Stimulated activated CD4-positive, alpha-beta T cell treated with anti-CD3 and anti-CD28 coated beads, TNF-alpha, amount 100 ng/mL, for 1 hour (primary cell): ENCODE measurements at places on chromosomes 5 and 9.

DNA sequence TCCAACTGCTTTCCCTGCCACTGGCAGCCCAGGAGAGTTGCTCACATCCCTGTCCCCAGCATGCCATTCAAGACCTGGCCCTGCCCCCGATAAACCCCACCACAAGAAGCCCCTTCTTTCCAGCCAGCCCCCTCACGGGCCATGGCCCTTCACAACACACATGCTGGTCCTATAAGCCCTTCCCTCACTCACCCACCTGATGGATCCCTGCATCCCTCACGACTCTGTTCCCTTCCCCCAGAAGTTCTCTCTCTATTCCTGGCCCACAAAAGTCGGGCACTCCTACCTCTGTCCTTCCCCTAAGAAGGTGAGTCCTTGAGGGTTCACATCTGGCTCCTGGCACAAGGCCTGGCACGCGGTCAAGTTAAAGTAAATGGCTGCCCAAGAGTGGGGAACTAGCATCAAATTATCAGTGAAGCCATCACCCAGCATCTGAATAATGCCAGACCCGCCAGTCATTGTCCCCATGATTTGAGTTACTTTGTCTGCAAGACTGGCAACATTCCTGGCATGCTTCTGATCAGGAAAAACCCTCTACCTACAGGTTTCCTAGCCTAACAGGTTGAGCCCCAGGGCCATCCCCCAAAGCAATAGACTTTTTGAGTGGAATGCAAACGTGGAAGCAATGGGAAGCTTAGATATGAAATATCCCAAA, 65.9 kb downstream of the CRB2 start:
- DNase-seq = no peak

- DNase-seq = no peak
These were observed 342.0 kb upstream of the ACTBL2 start for GRCh38 chr5:57824623-57825022.

- DNase-seq = no peak
These were observed 48.2 kb downstream of the GABBR2 start for GRCh38 chr9:98660541-98660940.

GRCh38 chr9:3783156-3783555, 257.4 kb upstream of the RFX3 start:
- DNase-seq = no peak

DNA sequence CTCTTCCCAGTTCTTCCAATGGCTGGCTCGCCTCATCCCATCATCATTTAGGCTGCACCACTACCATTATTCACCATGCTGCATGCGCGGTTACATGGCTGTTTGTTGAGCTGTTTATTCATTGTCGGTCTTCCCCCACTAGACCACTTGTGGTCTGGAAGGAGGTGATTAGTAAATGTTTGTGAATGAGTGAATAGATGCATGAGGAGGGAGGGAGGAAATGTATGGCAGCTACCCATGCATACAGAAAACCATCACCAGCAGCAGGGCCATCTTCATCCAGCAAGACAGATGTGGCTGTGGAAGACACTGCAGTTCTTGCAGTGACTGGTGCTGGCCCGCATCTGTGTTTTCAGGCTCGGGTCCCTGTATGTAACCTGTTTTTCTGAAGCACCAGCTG, 113.3 kb upstream of the SAP30L start:
- no peak for DNase-seq

GRCh38 chr5:643351-643801, 31.2 kb downstream of the CEP72 start:
- no peak for DNase-seq

- no peak for DNase-seq
These were observed 227.4 kb downstream of the NFIB start for GRCh38 chr9:14086495-14086894.

DNA sequence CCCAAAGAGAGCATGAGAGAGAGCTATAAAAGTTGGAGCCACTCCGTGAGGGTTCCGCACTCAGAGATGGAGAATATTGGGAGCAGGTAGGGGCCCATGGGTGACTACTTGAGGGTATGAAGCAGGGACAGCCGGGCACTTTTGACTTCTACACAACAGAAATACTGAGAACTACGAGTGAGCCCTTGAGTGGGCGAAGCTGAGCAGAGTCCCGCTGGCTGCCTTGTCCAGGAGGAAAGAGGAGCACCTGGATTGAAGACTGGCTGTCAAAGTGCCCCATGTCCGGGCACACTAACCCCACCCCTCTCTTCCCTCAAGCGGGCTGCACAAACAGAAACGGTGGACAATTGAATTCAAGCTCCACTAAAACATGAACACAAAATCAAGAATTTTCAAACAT, 33.6 kb downstream of the FYB1 start:
- no peak for DNase-seq

DNA sequence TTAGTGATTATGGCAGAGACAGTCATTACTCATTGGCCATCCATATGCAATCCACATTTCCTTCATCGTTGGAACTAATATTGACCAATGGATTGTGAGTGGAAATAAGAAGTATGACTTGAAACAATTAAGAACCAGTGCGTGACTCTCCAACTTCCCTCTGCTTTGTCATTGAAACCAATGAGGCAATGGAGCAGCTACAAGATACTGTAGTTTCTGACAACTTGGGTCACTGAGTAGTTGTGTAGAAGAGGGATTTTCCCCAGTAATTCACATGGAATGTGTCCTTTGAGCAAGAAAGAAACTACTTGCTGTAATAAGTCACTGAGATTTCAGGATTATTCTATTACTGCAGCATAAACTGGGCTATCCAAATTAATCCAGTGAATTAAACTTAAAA, 785.3 kb upstream of the RIOK2 start:
- DNase-seq = no peak

DNA sequence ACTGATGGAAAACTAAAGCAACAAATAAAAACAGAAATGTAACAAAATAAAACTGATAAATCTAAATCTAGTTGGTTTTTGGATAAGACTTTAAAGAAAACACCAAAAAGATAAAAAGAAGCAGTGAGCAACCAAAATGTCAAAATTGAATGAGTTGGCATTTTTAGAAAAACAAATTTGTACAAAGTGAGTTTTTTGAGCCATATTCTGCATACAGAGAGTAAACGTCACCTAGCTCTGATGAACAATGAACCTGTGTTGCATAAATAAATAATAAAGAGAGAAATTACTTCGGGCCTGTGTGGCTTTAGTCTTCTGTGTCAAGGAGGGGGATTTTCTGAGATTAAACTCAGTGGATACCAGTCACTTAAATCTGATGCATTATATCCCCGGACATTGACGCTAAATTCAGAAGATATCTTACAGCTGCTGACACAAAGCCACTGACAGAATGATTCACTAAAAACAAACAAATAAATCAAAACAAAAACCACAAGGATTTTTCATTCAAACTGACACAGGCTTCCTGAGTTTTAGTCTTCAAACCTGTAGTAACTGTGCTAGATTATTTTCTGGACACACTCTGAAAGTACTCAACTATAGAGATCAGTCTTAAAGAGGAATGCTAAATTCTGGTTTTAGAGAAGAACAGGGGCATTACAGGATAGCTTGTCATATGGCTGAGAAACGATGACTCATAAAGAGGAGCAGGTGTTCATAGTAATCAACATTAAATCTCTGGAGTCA, 403.5 kb upstream of the ST8SIA4 start:
- no peak for DNase-seq

DNA sequence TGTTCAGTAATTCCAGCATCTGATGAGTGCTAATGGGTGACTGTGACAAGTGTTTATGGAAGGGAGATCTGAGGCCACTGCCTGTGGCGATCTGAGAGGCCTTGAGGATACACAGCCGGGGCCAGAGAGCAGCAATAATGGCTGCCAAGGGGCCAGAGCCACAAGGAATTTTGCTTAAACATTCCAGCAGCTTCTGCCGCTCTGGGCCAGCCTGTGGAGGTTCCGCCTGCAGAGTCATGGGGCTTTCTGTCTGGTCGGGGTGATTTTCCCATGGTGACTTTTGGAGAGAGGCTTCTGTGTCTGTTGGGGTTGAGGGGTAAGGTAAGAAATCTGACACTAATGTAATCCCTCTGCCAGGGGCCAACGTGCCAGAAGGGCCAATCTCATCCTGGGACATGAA, 353.5 kb downstream of the ADAMTS6 start:
- DNase-seq = no peak

DNA sequence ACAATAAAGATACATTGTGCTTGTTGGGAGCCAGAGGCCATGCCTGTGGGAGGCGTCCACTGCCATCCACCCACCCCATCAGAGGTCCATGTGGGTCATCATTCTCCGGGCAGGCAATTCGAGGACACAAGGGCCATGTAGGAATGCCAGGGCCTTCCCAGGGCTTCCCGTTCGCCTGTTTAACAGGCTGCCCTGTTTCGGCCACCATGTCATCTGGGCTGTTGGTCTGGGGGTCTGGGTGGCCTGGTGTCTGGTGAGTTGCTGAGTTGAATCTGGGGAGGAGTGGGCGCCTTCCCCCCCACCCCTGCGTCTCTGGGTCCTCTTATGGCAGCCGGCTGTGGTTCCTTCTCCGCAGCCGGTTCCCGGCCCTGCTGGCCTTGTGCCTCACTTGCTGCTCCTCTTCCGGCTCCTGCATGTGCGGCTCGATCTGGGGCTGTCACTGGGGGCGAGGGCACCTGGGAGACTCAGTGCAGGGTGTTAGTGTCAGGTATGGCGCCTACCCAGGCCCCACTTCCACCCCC, 117.4 kb downstream of the WNK2 start:
- DNase-seq = no peak

- DNase-seq = no peak
These were observed 31.0 kb downstream of the PCDHGC5 start for GRCh38 chr5:141519605-141520565.

- no peak for DNase-seq
These were observed 49.8 kb downstream of the ROR2 start for GRCh38 chr9:91900055-91900796.

GRCh38 chr5:38434966-38435705, 121.3 kb downstream of the LIFR start:
- no peak for DNase-seq

DNA sequence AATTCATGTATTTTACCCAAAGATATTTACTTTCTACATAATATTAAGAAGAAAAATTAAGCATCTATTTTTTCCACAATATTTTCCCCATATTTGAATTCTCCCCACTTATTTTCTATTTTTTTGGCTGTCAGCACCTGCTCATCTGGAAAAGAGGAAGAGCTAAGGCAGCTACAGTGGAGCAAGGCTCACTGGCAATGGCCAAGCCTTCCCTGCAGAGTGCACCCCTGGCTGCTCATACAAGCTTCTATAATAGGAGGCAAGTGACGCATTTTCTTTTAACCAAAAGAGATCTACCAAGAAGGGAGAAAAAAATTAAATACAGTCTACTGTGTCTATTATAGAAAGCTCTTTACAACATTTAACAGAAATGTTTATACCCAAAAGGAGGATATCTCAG, 72.5 kb downstream of the AUH start:
- DNase-seq = no peak

DNA sequence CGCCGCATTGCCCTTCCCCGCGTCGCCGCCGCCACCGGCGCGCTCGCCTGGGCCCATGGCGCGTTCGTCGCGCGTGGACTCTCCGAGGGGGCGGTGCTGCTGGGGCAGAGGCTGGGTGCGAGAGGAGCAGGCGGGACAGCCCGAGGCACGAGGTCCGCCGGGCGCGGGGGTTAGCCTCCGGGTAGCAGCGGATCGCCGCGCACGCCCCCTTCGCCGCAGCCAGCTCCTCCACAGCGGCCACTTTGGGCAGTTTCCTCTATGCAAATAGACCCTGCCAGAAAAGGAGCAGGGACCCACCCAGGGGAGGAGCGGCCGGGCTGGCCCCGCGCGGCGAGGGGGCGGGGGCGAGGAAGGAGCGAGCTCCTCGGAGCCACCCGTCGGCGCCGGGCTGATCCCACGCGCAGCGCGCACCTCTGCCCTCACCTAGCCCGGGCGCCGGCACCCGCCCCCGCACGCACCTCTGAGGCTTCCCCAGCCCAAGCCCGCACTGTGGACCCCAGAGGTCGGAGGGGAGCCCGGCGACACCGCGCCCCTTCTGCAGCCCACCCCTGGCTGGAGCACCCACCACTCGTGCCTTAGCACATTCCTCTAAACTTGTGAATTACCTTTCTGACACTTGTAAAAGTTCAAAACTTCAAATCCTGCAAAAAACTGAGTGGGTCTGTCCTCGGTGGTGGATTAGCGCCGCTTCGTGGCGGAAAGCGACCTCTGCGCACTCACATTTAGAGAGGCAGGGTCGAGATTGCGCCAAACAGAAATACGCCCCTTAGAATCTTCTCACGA, at the start of gene COL23A1:
Gene COL23A1 (minus strand): TSS at position 253 of the 783 bp plus-strand sequence.
- DNase-seq = no peak

GRCh38 chr5:96081276-96081858, 119.7 kb upstream of the ELL2 start:
- DNase-seq = no peak

GRCh38 chr9:91758491-91758981, 191.5 kb downstream of the ROR2 start:
- peak; percentile 14 for DNase-seq

- no peak for DNase-seq
These were observed 155.6 kb upstream of the ZNF618 start for GRCh38 chr9:113720495-113720894.

DNA sequence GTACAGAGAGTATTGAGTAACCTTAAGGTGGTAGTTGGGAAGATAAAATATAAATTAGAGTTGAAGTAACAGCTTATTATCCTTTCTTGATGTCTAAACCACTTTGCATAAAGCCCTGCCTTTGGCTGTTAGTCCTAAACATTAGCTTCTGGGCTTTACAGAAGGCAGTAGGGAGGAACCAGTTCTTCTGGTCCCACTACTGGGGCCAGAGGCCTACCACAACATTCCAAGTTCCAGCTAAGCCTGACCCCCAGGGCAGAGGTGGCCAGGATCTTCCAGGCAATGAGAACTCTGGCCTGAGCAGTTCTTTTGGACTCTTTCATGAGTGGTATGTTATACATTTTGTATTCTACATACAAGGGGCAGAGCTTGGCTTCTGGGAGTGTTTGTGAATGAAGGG, 26.1 kb downstream of the DNAI1 start:
- no peak for DNase-seq

DNA sequence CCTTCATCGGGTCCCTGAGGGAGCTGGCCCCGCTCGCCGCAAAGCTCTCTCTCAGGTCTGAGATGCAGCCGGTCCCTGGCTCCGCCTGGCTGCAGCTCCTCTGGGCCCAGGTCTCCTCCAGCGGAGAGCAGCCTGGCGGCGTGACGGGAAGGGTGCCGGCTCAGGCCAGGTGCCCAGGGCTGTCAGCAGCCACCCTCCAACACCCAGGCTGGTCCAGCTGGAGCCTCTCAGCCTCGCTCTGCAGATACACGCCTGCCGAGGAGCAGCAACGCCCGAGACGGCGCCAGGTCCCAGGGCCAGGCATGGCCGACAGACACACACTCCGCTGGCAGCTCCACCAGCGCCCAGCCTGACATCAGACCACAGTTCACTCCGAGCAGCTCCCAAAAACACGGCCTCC, 25.6 kb downstream of the FAM163B start:
- no peak for DNase-seq

DNA sequence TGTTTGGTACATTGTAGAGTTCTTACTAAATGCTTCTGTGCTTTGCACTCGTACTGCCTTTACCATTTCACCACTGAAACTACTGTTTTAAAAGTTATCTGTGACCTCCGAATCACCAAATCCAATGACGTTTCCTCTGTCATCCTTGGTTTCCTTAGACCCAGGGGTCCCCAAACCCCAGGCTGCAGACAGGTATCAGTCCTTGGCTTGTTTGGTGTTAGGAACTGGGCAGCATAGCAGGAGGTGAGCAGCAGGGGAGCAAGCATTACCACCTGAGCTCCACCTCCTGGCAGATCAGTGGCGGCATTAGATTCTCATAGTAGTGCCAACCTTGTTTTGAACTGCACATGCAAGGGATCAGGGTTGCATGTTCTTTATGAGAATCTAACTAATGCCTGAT, 26.8 kb upstream of the APC start:
- no peak for DNase-seq

- no peak for DNase-seq
These were observed 50.6 kb upstream of the RAPGEF6 start for GRCh38 chr5:131685516-131686171.
